ENCODE measurements at places on chromosomes 11 and 22. TPM values are rescaled to one million over a fixed set of nuclear protein-coding genes. Genes with fewer than 3 reads are reported as not detected.

The VPREB1 gene
- total RNA-seq, result not detected

The SNAP29 gene
- total RNA-seq, result 7.8 TPM

The TMEM121B gene
- total RNA-seq, result 9.0 TPM

The ASRGL1 gene
- 30.6 TPM for total RNA-seq

- no peak for DNase-seq
Observed at GRCh38 chr11:128735935-128736605, 42.2 kb downstream of the FLI1 start.

DNA sequence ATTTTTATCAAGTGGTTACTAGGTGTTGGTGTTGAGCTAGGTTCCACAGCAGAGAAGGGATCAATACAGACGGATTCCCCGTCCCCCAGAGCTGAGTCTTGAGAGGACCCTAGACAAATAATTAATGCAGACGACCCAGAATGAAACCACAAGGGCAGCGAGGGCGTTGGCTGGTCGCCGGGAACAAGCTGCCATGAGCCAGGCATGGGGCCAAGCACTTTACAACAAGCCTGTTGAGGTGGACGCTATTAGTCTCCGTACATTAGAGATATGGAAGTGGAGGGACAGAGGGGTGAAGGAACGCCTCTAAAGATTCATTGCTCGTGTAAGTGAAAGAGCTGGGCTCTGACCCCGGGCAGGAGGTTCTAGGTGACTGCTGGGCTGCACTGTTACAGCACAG, 77.1 kb upstream of the EIF3D start:
- peak; percentile 61 for DNase-seq

DNA sequence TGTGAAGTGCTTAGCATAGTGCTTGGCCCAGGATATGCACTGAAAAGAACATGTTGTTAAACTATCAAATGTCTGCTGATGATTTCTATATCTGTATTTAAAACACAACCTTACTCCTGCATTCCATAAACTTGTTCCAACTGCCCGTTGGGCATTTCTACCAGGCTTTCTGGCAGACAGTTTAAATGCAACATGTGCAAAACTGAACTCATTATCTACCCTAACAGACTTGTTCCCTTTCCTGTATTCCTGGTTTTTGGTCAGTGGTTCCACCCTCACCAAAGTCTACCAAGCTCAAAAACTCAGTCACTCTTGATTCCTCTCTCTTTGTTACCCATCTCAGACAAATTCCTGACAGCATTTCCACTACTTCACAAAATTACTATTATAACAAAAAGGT, 6.5 kb upstream of the RAB38 start:
- no peak for DNase-seq

DNA sequence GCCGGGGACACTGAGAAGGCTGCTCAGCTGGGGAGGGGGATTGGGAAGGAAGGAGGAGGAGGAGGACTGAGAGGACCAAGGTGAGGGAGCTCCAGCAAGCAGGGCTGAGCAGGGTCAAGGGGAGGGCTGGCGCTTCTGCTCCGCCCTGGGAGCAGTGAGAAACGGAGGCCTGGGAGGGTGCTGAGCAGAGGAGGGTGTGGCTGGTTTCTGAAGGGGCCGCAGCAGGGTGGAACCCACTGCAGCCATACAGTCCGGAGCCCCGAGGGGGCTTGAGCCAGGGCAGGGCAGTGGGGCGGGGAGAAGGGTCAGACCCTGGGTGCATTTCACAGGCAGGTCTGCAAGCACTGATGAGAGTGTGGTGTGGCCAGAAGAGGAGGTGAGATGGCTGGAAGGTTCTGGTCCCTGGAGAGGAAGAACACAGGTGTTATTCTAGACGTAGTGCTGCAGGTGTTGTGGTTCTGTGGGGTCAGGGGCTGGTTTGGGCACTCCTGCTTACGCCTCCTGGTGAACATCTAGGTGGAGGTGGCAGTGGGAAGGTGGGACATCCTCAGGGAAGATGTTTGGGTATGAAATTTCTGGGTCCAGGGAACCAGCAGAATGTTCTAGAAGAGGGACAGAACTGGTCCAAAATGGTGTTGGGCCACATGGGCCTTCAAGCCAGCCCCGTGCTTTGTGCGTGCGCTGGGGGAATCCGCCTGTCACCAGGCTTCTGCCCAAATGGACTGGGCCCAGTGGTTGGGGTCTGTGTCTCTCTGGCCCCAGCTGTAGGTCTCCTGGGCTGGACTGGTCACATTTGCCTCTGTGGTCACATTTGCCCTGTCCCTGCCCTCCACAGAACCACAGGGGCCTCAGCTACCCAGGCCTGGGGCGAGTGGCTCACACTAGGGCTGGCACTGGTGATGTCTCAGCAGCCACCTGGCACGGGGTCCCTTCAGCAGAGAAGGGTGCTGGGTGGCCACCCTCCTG, 714.7 kb downstream of the BRD1 start:
- no peak for DNase-seq

GRCh38 chr11:134597452-134597851, 185.4 kb upstream of the B3GAT1 start:
- DNase-seq, result no peak

- no peak for DNase-seq
Observed at GRCh38 chr11:15875393-15875792, 481.0 kb downstream of the SOX6 start.

GRCh38 chr22:28570696-28571373, 108.8 kb downstream of the TTC28 start:
- no peak for DNase-seq

- DNase-seq, result no peak
Observed at GRCh38 chr11:123145220-123145619, 49.8 kb downstream of the CLMP start.

DNA sequence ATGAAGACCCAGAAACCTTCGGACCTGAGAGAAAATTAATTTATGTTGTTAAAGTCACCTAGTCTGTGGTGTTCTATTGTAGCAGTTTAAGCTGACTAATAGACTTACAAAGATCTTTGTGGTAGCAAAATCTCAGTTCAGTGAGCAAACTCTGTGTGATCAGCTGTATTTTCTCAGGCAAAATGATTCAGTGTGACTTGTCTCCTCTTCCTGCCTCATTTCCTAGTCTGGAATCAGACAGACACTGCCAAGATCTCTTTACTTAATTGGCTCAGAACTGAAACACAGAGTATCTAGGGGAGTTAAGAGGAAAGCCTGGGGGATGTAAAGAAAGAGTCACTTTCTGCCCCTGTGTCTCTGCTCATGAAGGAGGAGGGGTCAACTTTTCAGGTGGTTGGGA, 564.7 kb downstream of the KCNA4 start:
- no peak for DNase-seq

DNA sequence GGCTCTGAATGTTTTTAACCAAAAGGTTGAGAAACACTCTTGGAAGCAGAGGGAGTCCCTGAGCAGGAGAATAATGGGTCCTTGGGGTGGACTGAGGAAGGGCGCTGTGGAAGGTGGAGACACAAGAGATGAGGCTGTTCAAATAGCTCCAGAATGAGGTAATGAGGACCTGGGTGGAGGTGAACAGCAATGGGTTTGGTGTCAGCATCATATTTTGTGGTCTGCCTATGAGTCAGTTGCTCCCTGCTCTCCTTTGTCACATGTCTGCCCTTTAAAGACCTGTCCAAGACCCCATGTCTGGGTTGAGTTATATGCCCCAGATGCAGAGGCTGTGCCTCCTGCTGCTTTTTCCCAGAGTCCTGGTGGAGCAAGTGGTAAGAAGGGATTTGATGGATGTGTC, 113.6 kb downstream of the BARX2 start:
- DNase-seq, result no peak

- no peak for DNase-seq
Observed at GRCh38 chr11:60852982-60853950, 2.5 kb downstream of the PTGDR2 start.
